Brain (organoid and tissue), 16 donors: ENCODE measurements at places on chromosomes 6 and 20. TPM values are rescaled to one million over a fixed set of nuclear protein-coding genes. Genes with fewer than 3 reads are reported as not detected.

CST7 gene
- 2.0 TPM for polyA plus RNA-seq

PCSK2 gene
- polyA plus RNA-seq: 181 TPM

GGTLC1 gene
- not detected for polyA plus RNA-seq

CDC40 gene
- polyA plus RNA-seq: 10.5 TPM

PRDM1 gene
- 0.64 TPM for polyA plus RNA-seq

FOXA2 gene
- polyA plus RNA-seq: 131 TPM

PRKN gene
- polyA plus RNA-seq: 1.4 TPM

UNC5CL gene
- polyA plus RNA-seq: 0.93 TPM

C20orf204 gene
- polyA plus RNA-seq: 12.1 TPM

ELOVL4 gene
- 9.4 TPM for polyA plus RNA-seq
